ENCODE measurements at places on chromosomes 7 and 10.

DNA sequence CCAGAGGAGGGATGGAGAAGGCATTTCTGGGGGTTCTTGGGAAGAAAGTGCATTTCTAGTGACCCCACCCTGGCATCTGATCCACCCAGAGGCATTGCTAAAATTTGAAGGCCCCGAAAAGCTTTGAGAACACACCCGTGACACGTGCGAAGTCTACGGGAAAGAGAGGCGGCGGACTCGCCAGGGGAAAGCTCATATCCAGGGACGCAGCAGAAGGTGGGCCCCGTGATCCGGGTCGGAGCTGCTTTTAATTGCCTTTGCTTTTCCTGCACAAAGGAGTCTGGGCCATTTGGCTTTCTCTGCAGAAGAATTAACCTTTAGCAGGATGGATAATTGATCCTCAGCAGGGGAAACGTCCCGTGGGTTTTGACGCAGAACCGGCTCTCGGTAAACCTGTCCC lies 50.3 kb downstream of the CARD11 start:
- H3K4me1 ChIP-seq: no peaks in the 10 kb centered on the region
- no peak overlapping the region for H3K27ac ChIP-seq

GRCh38 chr7:138890499-138891445 lies 90.4 kb downstream of the KIAA1549 start:
- H3K27me3 ChIP-seq: no peaks in the 10 kb centered on the region
- H3K4me1 ChIP-seq: peaks cover 7% of the 10 kb centered on the region
- H3K27ac ChIP-seq: no peak overlapping the region
- no peaks in the 10 kb centered on the region for H3K36me3 ChIP-seq
- no peak overlapping the region for H3K4me3 ChIP-seq

- DNase-seq: no peak
- H3K27me3 ChIP-seq: no peaks in the 10 kb centered on the region
- H3K4me1 ChIP-seq: no peaks in the 10 kb centered on the region
Measured at GRCh38 chr7:39430441-39430840, 135.8 kb upstream of the YAE1 start.

DNA sequence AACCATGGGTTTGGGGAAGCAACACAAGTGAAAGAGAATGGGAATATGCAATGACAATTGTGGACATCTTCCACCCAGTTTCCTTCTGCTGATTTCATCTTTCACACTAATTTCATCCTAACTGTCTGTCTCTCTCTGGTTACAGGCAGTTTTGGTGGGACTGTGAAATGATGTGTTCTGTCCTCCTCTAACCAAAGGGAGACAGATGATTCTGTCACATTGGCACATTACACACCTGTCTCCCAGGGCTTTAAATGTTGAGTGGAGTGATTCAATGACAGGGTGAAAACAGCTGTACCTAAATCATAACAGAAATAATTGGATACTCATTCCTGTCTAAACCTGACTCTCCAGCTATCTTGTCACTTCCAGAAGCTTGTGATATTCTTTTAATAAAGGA lies 60.0 kb downstream of the DGKB start:
- no peak for DNase-seq
- H3K4me3 ChIP-seq: no peak overlapping the region

- H3K4me3 ChIP-seq: no peak overlapping the region
- H3K4me1 ChIP-seq: no peaks in the 10 kb centered on the region
- DNase-seq: no peak
- H3K27ac ChIP-seq: no peak overlapping the region
- no peaks in the 10 kb centered on the region for H3K27me3 ChIP-seq
Measured at GRCh38 chr10:130244031-130244927, 108.1 kb downstream of the GLRX3 start.

DNA sequence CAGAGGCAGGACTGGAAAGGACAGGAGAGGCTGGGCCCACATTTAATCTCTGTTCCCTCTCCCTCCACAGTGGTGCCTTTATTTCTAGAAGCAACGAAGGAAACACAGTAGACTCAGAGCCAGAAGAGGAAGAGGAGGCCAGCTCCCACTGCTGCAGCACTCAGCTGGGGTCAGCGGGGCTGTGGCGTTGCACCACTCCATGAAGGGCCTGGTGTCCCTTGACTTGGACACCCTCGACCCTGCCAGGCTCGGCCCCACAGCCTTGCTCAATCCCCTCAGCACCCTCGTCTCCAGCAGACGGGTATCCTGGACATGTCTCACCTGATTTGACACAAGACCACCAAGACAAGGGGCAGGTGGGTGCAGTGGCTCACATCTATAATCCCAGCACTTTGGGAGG lies 38.8 kb downstream of the PRKAG2 start:
- H3K4me1 ChIP-seq: peaks cover 20% of the 10 kb centered on the region
- no peaks in the 10 kb centered on the region for H3K36me3 ChIP-seq
- DNase-seq: no peak
- no peak overlapping the region for H3K4me3 ChIP-seq
- no peaks in the 10 kb centered on the region for H3K27me3 ChIP-seq
- H3K27ac ChIP-seq: no peak overlapping the region

DNA sequence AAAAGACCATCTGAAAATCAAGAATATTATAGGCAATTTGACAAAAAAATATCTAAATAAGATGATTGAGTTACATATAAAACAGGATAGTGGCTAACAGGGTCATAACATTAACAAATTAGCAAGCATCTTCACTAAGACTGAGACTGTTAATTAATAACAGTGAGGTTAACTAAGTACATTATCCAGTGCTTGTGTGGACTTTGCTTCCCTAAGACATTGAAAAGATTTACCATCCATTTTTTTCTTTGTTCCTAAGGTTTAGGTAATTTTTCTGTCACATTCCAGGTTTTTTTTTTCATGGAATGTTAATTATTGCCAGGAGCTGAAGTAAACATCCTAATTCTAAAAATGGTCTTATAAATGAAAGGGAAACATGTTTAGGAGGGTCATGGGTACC lies 227.6 kb downstream of the ANKRD7 start:
- no peaks in the 10 kb centered on the region for H3K27me3 ChIP-seq
- H3K27ac ChIP-seq: no peak overlapping the region
- H3K36me3 ChIP-seq: no peaks in the 10 kb centered on the region

- no peaks in the 10 kb centered on the region for H3K36me3 ChIP-seq
- H3K4me3 ChIP-seq: no peak overlapping the region
- H3K4me1 ChIP-seq: no peaks in the 10 kb centered on the region
- no peak for DNase-seq
Measured at GRCh38 chr7:24715661-24716479, 41.4 kb downstream of the GSDME start.

DNA sequence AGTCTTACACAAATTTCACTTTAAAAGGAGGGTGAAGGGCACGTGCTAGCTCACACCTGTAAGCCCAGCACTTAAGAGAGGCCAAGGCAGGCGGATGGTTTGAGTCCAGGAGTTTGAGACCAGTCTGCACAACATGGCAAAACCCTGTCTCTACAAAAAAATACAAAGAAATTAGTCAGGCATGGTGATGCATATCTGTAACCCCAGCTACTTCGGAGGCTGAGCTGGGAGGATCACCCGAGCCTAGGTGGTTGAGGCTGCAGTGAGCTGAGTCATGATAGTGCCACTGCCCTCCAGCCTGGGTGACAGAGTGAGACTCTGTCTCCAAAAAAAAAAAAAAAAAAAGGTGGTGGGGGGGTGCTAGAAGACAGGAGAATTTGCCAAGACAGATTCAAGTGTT lies 237.3 kb upstream of the KLF14 start:
- no peak overlapping the region for H3K4me3 ChIP-seq
- no peak overlapping the region for H3K27ac ChIP-seq
- H3K27me3 ChIP-seq: no peaks in the 10 kb centered on the region

DNA sequence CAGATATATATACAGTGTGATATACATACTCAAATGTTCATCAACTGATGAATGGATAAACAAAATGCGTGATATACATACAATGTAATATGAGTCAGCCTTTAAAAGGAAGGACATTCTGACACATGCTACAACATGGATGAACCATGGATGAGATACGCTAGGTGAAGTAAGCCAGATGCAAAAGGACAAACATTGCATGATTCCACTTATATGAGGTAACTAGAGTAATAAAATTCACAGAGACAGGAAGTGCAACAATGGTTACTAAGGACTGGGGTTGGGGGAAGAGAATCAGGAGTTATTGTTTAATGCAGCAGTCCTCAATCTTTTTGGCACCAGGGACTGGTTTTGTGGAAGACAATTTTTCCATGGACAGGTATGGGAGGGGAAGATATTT lies 47.3 kb upstream of the PIK3AP1 start:
- H3K36me3 ChIP-seq: no peaks in the 10 kb centered on the region
- H3K4me1 ChIP-seq: no peaks in the 10 kb centered on the region
- H3K27ac ChIP-seq: no peak overlapping the region
- no peak for DNase-seq
- H3K27me3 ChIP-seq: no peaks in the 10 kb centered on the region
- H3K4me3 ChIP-seq: no peak overlapping the region

GRCh38 chr10:91289305-91289704 lies 68.8 kb downstream of the PCGF5 start:
- no peak overlapping the region for H3K4me3 ChIP-seq
- no peaks in the 10 kb centered on the region for H3K27me3 ChIP-seq
- DNase-seq: no peak
- H3K4me1 ChIP-seq: no peaks in the 10 kb centered on the region
- no peak overlapping the region for H3K27ac ChIP-seq
- no peaks in the 10 kb centered on the region for H3K36me3 ChIP-seq

GRCh38 chr7:91731976-91732375 lies 148.5 kb downstream of the MTERF1 start:
- H3K27me3 ChIP-seq: no peaks in the 10 kb centered on the region
- no peak overlapping the region for H3K4me3 ChIP-seq
- H3K27ac ChIP-seq: no peak overlapping the region
- DNase-seq: no peak
- H3K4me1 ChIP-seq: no peaks in the 10 kb centered on the region
- H3K36me3 ChIP-seq: no peaks in the 10 kb centered on the region

GRCh38 chr10:103177123-103177522 lies 15.9 kb downstream of the NT5C2 start:
- peaks cover 53% of the 10 kb centered on the region for H3K36me3 ChIP-seq
- no peak for DNase-seq
- H3K27ac ChIP-seq: no peak overlapping the region
- no peaks in the 10 kb centered on the region for H3K27me3 ChIP-seq
- H3K4me1 ChIP-seq: peaks cover 18% of the 10 kb centered on the region

DNA sequence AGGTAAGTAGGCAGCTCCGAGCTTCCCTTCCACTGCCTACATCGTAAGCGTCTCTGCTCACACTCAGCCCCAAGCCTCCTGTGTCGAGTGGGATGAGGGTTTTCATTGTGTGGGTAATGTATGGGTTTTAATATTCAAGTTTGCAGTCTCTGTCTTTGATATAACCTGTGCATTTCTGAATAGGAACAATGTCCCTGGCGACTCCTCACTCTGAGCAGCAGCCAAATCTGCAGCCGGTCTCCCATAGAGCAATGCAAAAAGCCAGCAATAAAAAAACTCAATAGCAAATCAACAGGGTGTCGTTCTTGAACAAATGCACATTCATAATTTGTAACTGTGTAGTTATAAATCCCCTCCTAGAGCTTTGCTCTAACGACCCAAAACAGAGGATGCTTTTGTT lies 33.4 kb downstream of the PPP1R17 start:
- H3K4me3 ChIP-seq: no peak overlapping the region
- no peak overlapping the region for H3K27ac ChIP-seq
- H3K36me3 ChIP-seq: no peaks in the 10 kb centered on the region
- no peaks in the 10 kb centered on the region for H3K4me1 ChIP-seq
- DNase-seq: no peak

DNA sequence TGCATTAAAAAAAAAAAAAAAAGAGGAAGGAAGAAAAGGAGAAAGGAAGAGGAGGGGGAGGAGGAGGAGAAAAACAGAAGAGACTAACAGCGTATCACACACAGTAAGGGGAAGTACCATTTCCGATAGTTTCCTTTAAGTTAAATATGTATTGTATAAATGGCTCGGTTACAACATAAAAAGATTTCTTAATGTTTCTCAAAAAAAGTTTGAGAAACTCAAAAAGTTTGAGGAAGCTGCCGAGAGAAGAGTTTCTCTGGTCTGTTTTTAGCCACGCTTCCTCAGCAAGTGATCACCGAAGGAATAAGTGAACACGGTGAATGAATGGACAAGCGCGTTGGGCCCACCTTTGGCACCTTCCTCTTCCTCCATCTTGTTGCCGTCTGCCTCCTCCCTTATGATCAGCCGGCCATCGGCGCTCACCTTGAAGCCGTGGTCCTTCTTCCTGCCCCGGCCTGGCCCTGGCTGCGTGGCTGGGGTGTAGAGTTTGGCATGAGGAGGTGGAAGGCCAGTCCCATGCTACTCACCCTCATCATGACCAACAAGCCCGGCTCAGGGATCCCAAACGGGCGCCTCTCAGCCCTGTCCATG lies 31.3 kb upstream of the FRAT2 start:
- peak; percentile 54 for DNase-seq
- H3K27ac ChIP-seq: peak overlapping the region; percentile 87
- no peak overlapping the region for H3K4me3 ChIP-seq
- peaks cover 9% of the 10 kb centered on the region for H3K4me1 ChIP-seq

- H3K36me3 ChIP-seq: no peaks in the 10 kb centered on the region
- peaks cover 46% of the 10 kb centered on the region for H3K4me1 ChIP-seq
- H3K27ac ChIP-seq: no peak overlapping the region
- no peak for DNase-seq
- no peak overlapping the region for H3K4me3 ChIP-seq
- H3K27me3 ChIP-seq: no peaks in the 10 kb centered on the region
Measured at GRCh38 chr10:70354556-70354955, 27.9 kb downstream of the LRRC20 start.

DNA sequence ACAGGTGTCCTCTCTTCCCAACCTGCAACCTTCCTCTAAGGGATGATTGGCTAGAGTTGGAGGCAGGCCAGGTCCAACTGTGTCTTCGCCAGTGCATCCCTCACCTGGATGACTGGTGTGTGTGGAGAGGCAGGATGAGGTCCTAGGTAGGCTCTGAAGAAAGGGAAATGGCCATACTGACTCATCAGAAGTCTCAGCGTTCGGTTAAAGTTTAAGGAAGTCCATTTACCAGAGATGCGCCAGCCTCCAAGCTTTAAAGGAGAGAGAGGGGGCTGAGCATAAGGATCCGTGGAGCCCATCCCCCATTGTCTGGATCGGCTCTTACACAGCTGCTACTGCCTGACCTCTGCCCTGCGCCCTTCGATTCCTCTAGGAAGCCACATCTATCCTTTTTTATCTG lies 4.4 kb downstream of the KEL start:
- H3K4me3 ChIP-seq: no peak overlapping the region
- H3K27me3 ChIP-seq: no peaks in the 10 kb centered on the region
- DNase-seq: no peak
- no peaks in the 10 kb centered on the region for H3K4me1 ChIP-seq
- H3K27ac ChIP-seq: no peak overlapping the region
- no peaks in the 10 kb centered on the region for H3K36me3 ChIP-seq

Measured in upper lobe of left lung (tissue), 6 donors.